ENCODE measurements at places on chromosomes 11 and 22.

DNA sequence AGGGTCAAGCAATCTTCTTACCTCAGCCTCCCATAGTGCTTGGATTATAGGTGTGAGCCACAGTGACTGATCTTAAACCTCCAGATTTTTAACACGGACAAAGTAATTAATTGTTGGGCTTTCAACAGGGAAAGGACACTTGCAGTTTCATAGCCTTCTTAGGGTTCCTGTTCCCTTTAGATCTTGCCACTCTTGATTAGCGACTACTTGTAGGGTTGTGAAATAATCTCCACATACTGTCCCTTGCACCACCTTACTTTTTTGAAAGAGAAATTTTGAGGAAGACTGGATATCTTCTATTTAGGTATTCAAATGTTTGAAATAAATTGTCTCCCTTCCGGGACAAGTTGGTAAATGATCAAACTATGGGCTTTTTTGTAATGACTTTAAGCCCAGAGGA, 7.6 kb downstream of the MS4A4E start:
- no peak for DNase-seq

DNA sequence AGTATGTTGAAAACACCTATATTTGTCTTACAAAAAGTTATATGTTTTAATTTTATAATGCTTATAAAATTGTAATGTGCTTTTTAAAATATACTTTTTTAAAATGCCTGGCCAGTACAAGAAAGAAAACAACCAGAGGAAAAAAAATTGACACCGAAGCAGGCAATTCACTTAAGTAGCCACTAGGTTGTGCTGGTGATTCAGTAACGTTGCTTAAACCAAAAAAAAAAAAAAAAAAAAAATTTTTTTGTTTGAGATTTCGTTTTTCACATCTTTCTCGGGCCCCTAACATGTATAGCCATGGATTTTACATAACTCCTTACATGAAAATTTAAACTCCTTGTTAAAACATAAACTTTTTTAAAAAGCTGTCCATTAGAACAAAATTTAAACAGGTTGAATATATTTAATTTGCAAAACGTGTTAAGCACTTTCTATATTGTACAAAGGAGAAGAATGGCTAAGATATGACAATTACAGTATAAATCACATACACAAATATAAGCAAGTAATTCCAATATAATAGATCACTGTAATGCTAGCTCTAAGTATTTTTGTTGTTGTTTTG, 9.2 kb downstream of the OR8B4 start:
- DNase-seq = no peak

- no peak for DNase-seq
These were observed 83.9 kb upstream of the EED start for GRCh38 chr11:86160541-86161149.

GRCh38 chr11:60831501-60832079, 10.3 kb upstream of the CCDC86 start:
- DNase-seq = no peak

- DNase-seq = peak; percentile 82
These were observed 75.9 kb upstream of the PRR5 start for GRCh38 chr22:44625981-44626687.
